Ureter (tissue), 1 donor: ENCODE measurements at places on chromosomes 7 and 10.

DNA sequence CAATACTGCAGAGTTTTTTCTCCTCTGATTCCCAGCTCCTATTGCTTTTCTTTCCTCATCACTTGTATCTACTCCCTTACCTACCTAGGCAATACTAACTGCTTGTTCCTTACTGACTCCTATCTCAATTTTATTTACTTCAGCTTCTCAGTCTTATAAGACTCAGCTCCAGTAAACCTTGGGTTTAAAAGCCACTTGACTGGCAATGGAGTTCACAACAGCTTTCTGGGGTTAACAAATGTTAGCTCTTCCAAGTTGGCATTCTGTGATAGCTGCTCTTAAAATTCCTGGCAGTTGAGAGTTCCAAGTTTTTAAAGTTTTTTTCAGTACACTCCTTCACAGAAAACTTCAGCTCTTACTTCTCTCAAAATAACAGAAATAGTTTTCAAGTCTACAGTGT lies 14.2 kb downstream of the ATAD1 start:
- no peak for DNase-seq

DNA sequence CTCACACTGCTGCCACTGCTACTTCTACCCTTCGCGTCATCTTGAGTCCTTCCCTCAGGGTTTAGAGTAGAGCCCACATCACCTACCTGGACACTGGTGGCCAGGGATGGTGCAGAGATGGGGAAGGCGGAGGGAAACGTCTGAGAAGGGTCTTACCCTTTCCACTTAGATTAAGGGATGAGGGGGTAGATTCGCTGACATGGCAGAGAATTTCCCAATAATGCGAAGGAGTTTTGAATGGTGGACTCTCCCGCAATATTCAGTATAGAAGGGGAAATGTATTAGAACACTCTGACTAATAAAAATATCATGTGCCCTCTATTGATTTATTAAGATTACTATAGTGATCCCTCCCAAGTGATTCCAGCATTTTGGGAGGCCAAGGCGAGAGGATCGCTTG lies 209.5 kb upstream of the KIAA1217 start:
- DNase-seq: no peak

- peak; percentile 42 for DNase-seq
Observed at GRCh38 chr10:44967616-44968015, 8.0 kb downstream of the RASSF4 start.

- no peak for DNase-seq
Observed at GRCh38 chr10:33136781-33137180, 178.8 kb upstream of the ITGB1 start.

DNA sequence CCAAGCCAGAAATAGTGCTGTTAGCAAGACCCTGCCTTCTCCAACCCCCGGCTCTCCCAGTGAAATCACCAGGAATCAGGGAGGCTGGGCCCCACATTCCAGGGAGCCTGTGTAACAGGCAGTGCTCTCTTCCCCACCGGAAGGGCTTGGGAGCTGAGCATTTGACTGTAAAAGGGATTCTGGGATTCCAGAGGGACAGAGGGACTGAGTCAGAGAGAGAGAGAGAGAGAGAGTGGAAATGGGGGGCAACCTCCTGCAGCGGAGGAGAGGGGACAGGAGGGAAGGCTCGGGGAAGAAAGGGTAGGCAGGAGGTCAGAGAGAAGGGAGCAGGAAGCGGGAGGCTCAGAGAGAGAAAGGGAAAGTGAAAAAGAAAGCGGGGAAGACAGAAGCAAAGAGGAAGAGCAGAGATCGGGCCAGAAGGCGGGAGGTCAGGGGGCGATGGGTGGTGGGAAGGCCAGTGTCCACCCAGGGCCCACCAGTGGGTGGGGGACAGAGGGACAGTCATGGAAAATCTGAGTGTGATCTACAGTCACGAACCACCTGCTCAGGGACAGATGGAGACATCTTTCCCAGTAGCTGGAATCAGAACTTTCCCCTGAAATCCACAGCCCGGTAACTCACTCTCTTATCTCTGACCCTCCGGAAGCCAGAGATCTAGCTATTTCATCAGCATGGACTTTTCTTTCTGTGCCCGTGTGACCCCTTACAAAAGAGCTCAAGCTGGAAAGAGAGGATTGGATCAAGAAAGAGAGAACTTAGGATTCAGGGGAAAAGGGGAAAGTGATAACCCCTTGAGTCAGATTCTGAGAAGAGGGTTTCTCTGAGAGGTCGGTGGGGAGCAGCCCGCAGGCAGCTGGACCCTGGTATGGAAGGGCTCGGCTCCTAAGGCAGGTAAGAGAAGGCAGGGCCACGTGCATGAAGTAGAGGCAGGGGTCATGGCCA lies 4.6 kb upstream of the SERPINE1 start:
- peak; percentile 86 for DNase-seq

DNA sequence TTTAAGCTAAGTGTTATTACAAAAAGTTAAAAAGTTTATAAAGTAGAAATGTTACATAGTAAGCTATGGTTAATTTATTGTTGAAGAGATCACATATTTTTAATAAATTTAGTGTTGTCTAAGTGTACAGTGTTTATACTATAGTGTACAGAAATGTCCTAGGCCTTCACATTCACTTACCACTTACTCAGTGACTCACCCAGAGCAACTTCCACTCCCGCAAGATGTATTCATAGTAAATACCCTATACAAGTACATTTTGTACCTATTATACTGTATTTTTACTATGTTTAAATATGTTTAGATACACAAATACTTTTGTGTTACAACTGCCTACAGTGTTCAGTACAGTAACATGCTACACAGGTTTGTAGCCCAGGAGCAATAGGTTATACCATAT lies 69.2 kb downstream of the DNAJC1 start:
- DNase-seq: no peak

DNA sequence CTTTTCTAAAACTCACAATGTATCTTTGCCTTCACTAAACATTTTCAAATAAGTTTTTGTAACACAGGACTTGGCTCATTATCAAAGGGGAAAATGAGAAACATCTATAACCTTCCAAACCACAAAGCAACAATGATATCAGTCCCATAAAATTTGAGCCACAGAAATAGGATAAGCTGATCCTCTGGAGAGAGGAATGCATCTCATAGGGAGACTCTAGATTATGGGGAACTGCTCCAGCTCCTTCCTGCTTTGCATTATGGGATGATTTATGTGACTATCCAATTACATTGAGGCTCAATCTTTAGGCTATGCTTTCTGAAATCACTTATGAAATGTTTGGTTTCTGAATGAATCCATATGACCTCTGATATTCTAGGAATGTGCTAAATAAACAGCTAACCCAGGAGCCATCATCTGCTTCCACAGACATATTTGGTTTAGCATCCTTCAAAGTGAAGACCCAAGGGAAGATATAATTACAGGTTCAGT lies 70.4 kb downstream of the CUBN start:
- no peak for DNase-seq

GRCh38 chr7:94530109-94530508 lies 20.5 kb downstream of the CASD1 start:
- no peak for DNase-seq

- DNase-seq: no peak
Observed at GRCh38 chr7:17640730-17641377, 299.4 kb downstream of the SNX13 start.

DNA sequence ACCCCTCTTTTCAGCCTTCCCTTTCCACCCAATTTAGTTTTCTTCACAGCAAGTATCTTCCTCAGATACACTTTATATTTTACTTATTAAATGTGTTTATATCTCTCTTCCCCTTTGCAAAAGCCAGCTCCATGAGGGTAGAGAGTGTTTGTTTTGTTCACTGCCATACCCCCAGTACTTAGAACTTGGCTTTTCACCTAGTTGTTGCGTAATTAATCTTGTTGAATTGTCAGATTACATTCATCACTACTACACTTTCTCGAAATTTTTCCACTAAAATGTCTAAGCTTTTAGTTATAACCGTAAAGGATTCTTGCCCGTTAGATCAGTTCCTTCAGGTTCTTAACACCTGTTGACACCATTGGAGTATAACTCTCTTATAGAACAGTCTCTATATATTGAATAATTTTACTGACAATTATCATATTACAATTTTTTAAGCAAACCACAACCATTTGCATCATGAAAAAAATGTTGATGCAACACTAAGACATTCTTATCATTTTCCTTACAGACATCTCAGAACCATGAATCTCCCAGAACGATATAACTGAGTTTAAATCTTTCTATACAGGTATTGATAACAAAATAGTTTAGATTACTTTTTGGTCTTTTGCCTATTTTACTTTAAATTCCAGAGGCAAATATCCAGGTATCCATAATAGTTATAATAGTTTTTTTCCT lies 29.9 kb downstream of the VWDE start:
- no peak for DNase-seq
